ENCODE measurements at places on chromosomes 2 and 18.
A peak's percentile ranks its signal among the peaks of the same experiment; 100 is the strongest.

DNA sequence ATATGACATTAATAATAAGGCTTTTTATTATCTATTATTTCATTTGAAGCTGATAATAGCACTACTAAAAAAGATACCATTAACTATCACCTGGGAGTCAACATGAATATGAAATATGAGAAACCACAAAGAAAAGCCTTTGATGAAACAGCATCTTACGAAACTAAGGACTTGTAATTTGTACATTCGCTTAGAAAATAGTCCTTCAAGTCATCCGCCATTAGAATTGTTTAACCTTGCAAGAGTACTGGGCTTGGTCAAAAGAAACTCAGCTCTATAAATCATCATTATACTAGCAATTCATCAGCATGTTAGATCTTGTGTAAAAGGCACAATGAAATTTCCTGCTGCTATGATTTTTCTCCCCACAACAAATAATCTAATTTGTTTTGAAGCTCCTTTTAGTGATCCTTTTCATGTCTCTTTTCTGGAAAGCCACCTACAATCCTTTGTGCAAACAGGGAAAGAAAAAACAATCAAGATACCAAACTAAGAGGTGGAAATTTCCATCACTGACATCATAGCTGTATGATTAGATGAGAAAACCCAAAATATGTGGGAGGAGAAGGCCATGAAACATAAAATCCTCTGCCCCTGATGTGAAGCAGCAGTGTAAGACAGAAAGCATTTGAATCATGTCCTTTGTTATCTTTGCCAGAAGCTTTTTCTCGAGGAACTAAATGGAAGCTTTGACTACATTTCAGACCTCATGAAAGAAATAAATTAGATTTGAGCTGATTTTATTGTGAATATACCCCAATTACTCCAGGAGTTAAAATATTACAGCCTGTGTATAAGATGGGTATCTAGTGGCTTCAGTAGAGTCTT lies 31.2 kb downstream of the SCN9A start:
- DNase-seq = no peak

- no peak for DNase-seq
Measured at GRCh38 chr2:210460322-210461227, 16.0 kb downstream of the LANCL1 start.

- no peak for DNase-seq
Measured at GRCh38 chr18:54880395-54881105, 52.3 kb downstream of the RAB27B start.

GRCh38 chr2:98086491-98087446 lies at the start of gene VWA3B:
VWA3B (plus strand) TSS chr2:98087167; CDS start chr2:98093093, 5,926 bp downstream.
- peak; percentile 54 for DNase-seq

GRCh38 chr2:73992036-73992435 lies 7.3 kb downstream of the TET3 start:
- no peak for DNase-seq

GRCh38 chr2:20418519-20418918 lies 28.4 kb upstream of the RHOB start:
- DNase-seq = no peak

DNA sequence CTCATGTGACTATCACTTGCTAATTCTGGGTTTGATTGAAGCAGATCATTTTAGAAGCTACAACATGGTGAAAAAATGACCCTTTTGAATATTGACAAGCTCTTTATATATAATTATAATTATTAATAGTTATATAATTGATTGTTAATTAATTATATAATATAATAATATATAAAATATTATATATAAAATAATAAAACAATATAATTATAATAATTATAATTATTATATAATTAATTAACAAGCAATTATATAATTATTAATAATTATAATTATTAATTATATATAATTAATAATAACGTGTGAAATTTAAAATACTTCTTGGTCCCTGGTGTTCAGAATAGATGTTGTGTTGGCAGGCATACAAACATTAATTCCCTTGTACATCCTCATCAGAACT lies 404.1 kb upstream of the CDH19 start:
- no peak for DNase-seq

DNA sequence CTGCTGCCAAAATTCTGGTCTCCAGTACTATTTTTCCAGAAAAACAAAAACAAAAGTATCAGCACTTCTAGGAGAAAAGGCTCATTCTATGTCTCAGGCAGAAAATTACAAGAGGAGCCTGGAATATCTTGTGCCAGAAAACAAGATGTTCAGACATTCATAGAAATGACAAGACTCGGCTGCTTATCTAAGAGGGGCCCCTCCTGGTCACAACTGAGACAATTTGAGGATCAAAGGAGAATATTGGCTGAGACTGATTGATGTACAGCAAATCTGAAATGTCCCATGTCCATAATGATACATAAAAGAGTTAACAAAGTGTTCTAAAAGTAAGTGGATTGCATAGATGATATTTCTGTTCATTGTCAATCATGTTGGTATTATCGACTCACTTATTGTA lies 2.4 kb upstream of the RPS7 start:
- DNase-seq = no peak

DNA sequence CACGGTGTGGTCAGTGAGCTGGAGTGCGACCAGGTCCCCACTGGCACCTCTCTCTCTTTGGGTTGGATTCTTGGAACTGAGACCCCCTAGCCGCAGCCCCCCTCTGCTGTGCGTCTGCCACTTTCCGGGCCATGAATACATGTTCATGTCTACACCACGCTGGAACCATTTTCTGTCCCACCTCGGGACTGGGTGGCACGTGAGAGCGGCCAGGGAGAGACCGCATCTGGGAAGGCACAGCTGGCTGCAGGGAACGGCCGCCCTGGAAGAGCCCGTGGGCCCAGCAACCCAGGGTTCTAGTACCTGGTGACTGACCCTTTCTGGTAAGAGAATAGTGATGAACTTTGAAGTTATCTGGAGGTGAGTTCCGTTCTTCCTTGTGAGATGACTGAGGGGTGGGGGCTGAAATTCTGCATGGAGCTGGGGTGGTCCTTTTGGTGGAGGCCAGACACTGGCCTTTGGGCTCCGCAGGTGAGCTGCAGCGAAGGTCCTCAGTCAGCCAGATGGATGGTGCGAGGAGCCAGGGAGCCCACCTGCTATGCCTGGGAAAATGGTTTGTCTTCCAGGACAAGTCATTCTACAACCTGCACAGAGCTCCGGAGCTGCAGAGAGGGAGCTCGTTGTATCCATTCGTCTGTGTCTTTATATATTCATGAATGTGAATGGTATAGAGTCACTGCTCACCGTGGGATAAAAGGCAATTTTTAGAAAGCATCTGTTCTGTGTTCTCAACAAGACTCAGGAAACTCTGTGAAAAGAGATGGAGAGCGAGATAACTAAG lies 223.5 kb downstream of the NDUFA10 start:
- DNase-seq = peak; percentile 3

DNA sequence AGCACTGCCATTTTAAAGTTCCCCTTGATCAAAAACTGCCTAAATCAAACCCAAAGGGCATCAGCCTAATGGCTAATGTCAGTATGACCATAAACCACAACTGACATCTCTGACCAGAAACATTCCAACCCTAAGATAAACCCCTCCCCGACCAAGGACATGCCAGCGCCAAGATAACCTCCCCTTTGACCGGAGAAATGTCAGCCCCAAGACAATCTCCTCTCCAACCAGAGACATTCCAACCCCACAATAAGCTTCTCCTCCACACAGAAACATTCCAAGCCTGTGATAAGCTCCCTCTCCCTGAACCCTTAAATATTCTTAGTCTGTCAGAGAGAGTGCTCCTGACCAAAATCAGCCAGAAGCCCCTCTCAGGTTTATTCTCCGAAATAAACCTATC lies 188.3 kb upstream of the MSH6 start:
- no peak for DNase-seq

GRCh38 chr2:12141618-12142258 lies 395.3 kb downstream of the LPIN1 start:
- no peak for DNase-seq

DNA sequence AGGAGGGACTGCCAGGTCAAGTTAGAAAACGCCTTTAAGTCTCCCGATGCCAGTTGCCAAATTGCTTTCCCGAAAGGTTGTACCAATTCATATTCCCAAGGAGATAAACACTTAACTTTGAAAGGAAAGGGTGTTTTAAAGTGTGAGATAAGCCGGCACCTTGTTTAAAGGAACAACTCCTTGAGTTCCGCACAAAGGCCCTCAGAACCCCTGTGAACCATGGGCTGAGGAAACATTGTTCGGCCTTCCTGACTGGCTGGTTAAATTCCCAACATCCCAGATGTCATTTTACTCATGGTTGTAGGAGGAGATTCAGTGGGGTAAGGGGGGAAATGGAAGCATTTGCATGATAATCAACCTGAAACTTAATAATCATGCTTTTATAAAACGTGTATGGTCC lies 126.6 kb downstream of the BCL11A start:
- DNase-seq = no peak

- peak; percentile 98 for DNase-seq
Measured at GRCh38 chr2:231514225-231514950, 15.9 kb downstream of the NMUR1 start.

DNA sequence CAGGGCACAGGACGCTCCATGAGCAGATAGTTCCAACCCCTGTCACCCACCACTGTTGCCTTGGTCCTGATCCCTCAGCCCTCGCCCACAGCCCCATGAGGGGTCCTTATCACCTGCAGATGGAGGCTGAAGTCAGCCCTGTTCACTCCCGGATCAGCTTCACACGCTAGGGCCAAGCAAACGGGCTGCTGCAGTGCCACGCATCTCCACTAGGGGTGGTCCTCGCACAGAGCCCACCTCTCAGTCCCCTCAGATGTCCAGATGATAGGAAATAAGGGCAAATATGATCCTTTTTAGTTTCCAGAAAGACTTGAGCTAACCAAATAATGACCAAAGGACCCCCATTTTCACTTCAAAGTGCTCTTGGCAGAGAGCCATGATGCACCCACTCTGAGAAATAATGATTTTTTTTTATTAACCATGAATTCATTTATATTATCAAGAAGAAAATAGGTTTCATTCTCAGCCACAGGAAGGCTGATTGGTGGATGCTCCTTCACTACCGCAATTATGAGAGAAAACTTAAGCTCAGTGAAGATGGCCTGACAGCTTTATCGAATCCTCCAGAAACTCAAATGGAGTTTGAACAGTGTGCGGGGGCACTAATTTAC lies 71.9 kb upstream of the KLHL29 start:
- no peak for DNase-seq

DNA sequence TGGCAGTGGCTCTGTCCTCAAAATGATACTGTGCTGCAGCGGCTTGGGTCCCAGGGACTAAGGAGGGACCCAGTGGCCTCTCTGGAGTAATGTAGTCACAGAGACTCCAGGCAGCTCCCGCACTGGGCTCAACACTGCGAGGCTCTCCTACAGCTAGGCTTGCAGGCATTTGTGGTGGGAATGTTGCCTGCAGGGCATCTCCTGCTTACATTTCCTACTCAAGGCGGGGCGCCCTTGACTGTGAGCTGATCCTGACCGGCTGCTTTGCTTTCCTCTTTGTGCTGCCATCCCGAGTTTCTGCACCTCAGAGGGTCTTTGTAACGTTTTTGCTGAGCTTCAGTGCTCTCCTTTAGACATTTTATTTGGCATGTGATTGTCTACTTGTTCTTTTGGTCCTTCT lies 177.4 kb upstream of the FN1 start:
- no peak for DNase-seq

GRCh38 chr2:184338771-184339170 lies 259.6 kb upstream of the ZNF804A start:
- no peak for DNase-seq

DNA sequence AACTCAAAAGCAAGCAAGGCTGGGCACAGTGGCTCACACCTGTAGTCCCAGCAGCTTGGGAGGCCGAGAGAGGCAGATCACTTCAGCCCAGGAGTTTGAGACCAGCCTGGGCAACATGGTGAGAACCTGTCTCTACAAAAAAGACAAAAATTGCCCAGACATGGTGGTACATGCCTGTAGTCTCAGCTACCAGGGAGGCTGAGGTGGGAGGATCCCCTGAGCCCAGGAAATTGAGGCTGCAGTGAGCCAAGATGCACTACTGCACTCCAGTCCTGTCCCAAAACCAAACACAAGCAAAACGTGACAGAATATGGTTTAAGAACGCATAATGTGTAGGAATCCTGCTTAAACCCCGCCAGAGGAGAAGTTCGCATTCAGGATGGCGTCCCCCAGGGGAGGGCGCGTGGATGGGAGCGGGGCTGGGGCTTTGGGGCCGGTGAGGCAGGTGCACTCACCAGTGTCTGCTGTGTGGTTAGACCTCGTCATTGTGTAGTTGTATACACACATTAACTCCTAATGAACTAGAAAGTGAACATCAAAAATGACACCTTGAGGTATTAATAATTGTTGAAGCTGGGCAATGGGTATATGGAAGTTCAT lies 5.4 kb downstream of the COLEC11 start:
- peak; percentile 9 for DNase-seq

- no peak for DNase-seq
Measured at GRCh38 chr2:148640767-148641166, 3.8 kb upstream of the EPC2 start.

DNA sequence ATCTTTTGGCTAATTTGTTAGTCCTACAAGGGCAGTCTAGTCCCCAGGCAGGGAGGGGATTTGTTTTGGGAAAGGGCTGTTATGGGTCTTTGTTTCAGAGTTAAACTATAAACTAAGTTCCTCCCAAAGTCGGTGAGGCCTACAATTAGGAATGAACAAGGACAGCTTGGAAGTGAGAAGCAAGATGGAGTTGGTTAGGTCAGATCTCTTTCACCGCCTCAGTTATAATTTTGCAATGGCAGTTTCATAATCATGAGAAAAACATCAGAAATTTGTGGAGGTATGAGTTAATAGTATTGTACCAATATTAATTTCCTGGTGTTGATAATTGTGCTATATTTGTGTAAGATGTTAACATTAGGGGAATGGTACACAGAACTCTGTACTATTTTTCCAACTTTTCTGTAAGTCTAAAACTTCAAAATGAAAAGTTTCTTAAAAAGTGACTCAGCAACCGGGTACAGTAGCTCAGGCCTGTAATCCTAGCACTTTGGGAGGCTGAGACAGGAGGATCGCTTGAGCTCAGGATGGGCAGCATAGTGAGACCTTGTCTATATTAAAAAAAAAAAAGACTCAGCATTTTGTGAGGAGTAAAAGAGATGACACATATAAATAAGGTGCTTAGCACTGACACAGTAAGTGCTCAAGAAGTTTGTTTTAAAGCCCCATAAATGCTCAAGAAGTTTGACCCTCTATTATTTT lies 40.8 kb downstream of the TMEM17 start:
- DNase-seq = no peak

DNA sequence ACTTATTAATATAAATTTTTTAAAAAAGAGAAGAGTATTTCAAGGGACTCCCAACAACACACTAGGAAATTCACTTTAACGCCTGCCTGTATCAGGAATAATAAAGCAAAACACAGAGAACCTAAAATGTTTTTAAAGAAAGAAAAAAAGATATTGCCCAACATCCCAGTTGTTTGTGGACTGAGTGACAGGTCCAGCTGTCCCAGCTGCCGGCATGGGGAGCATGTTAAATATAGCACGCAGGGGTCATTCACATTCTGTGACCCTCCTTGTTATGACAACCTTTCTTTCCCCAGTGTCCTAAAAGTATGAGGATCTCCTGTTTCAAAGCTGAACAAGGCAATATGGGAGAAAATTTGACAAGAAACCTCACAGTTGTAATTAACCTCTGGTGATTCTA lies 4.4 kb downstream of the KLHL41 start:
- DNase-seq = no peak

- DNase-seq = no peak
Measured at GRCh38 chr2:111704246-111704645, 179.7 kb downstream of the ANAPC1 start.

Data from ovary (tissue), 10 donors.